ENCODE measurements at places on chromosomes 11 and 22.

- DNase-seq = no peak
These were observed 120.9 kb upstream of the ZC3H12C start for GRCh38 chr11:109972181-109972715.

DNA sequence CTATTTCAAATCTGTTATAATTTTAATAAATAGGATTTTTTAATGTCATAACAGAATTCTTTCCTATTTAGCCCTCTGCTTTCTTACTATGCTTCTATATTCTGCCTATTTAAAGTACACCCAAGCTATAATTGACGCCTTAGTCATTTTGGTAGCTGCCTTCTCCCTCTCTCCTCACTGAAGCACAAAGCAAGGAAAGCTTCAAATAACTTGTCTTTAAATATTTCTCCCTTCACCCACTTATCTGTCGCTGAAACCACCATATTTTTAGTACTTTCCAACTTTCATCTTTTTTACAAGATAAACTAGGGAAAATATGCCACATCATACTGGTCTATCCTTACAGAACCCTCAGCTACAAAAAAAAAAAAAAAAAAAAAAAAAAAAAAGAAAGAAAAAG lies 127.9 kb downstream of the ENTHD1 start:
- no peak for DNase-seq

DNA sequence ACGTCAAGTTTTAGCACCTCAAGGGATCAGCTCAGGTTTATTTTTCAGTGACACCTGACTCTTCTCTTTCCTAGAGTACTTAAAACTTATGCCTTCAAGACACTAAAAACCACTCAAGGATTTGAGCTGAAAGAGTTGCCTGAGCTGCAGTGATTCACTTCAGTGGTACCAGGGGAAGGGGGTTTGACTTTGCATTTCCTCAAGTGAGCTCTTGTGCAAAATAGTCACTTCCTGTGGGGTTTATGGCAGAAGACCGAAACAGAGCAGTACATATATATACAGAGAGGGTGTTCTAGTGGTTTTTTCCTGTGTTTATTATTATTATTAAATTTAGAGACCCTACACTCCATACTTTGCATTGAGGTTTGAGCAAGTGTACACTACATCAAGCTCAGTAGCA lies 60.7 kb downstream of the DBX1 start:
- DNase-seq = no peak

DNA sequence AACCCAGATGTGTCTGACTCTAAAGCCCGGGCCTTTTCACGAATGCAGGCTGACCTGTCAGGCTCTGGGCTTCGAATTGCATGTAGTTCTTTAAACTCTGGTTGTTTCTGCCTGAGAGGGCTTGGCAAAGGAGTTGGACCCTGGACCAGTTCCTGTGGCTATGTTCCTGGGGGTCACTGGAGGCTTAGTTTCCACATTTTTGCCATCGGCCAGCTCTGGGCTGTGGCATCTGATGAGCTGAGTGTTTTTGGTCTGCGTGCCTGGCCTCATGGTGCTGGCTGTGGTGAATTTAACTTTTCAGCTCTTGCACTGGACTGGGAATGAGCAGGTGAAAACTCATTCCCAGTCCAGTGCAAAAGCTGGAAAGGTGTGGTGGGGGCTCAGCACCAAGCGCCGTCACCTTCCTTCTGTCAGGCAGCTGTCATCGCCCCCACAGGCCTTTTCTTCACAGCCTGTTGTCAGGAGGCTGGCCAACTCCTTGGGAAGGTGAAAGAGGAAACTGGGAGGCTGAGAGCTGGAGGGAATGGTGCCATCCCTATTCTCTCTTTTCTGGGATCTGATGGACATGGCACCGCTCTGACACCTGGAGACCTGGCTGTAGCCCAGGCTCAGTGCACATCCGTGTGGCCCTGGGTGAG lies 123.6 kb downstream of the ADAMTS15 start:
- no peak for DNase-seq

DNA sequence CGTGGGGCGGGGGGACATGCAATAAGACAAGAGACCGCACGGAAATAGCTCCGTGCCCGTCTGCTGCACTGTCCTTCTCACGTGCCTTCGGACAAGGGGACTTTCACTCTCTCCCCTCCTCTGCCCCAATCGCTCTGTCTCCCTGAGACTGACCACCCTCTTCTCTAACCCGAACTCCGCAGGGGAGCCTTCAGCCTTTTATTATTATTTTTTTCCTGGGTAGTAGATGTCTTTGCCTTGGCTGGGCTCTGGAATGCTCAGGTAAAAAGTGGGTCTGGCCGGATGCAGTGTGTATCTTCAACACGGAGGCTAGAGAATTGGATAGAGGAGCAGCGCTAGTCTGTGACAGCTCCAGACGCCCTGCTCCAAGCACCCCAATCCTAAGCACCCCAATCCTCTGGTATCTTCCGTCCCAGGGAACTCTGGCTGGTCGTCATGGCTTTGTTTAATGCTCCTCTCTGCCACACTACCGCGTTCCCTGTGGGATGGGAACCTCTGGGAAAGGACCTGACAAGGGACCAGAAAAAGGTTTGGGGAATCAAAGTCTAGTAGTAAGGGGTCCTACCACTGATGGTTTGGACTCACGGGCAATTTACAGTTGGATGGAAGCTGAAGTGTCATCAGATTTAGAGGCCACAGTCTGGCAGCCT lies 25.1 kb upstream of the ROBO3 start:
- no peak for DNase-seq

GRCh38 chr22:45548991-45549761 lies 46.5 kb downstream of the FBLN1 start:
- DNase-seq = no peak

- no peak for DNase-seq
These were observed 635.4 kb downstream of the BRD1 start for GRCh38 chr22:49192180-49192856.

GRCh38 chr11:26743622-26744021 lies 21.8 kb upstream of the SLC5A12 start:
- no peak for DNase-seq

DNA sequence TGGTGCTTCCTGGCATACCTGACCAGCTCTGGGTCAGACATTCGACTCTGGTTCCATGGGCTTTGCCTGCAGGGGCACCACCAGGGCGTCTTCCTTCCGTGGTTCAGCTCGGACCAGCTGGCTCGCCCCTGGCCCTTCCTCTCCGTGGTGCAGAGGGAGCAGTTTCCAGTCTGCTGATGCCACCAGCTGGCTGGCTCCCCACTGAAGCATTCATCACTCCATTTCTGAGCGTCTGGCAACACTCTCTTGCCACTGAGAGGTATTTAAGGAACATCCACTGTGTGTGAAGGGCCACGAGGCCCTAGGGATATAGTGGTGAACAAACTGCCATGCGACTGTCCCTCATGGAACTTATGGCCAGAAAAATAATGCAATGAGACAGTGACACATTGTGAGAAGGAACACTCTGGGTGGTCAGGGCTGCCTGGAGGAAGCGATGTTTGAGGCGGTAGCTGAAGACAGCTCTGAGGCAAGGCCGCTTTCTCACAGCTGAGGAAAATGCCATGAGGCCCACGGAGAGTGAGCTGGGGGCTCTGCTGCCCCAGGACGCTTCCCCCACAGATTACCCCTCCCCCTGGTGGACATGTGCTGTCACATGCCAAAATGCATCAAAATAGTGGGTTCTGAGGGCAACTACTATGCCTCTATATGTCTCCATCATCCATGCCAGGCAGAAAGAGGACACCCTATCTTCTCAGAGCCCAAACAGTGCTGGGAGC lies 44.9 kb upstream of the ARFGAP3 start:
- no peak for DNase-seq

DNA sequence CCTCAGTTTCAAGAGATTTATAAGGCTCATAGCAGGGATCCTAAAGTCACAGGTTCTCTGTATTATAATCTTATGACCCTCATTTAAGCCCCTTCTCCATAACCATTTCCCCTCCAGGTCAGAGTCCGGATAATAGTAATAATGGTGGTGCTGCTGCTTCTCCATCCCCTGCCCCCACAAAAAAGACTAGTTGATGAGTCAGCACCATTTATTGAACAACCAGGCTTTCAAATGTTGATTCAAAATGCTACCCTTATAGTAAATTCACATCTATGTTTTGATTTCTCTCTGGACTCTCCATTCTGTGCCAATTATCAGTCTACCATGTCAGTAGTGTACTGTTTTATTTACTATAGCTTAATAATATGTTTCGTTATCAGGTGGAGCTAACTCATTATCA lies 17.6 kb upstream of the RIC3 start:
- DNase-seq = no peak

DNA sequence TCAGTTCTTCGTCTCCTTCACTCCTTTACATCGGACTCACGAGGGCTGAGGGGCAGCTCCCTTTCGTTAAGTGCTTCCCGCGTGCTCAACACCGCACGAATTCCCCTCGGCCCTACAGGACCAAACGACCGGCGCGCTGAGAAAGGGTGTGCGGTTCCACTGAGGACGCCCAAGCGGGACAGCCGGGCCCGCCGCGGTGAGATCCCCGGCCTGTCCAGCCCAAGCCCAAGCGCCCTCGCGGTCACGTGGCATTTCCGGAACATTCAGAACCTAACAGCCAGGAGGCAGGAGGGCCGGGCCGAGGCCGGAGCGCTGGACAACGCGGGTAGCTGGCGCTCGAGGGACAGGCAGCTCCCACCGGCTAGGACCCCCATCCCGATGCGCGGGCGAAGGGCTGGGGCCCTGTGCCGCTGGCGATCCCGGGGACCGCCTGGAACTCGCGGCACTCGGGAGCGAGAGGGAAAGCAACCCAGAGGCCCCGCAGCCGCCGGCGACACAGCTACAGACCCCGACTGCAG lies 737 bp upstream of the STIP1 start:
- no peak for DNase-seq

GRCh38 chr22:25131198-25131887 lies 68.3 kb upstream of the CRYBB3 start:
- no peak for DNase-seq

GRCh38 chr11:44221456-44221855 lies 88.5 kb downstream of the ALX4 start:
- DNase-seq = no peak

GRCh38 chr22:39408173-39408572 lies 8.6 kb downstream of the TAB1 start:
- DNase-seq = no peak

DNA sequence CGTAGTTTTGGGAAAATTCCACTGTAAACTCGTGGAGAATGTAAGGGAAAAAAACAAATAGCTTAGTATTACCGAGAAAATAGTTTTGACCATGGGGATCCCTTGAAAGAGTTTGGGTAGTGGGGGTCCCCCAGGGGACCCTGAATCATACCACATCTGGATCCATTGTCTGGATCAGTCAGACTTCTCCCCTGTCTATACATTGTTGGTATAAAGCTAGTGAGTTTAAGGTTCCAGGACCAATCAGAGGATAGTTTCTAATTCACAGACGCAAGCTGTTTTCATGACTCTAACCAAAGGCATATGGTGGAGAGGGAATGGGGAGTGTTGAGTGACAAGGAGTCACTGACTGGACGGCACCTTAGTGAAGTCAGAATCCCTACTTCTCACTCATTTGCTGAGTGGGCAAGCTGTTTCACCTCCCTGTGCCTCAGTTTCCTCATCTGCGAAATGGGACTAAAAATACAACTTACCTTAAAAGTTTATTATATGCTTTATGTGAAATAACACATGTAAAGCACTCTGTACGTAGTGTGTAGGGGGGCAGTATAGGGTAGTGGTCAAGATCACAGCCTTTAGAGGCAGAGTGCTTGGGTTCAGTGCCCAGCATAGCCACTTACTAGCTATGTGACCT lies 90.2 kb downstream of the TRAF6 start:
- DNase-seq = no peak

GRCh38 chr11:45578316-45578715 lies 87.1 kb downstream of the CHST1 start:
- DNase-seq = no peak

DNA sequence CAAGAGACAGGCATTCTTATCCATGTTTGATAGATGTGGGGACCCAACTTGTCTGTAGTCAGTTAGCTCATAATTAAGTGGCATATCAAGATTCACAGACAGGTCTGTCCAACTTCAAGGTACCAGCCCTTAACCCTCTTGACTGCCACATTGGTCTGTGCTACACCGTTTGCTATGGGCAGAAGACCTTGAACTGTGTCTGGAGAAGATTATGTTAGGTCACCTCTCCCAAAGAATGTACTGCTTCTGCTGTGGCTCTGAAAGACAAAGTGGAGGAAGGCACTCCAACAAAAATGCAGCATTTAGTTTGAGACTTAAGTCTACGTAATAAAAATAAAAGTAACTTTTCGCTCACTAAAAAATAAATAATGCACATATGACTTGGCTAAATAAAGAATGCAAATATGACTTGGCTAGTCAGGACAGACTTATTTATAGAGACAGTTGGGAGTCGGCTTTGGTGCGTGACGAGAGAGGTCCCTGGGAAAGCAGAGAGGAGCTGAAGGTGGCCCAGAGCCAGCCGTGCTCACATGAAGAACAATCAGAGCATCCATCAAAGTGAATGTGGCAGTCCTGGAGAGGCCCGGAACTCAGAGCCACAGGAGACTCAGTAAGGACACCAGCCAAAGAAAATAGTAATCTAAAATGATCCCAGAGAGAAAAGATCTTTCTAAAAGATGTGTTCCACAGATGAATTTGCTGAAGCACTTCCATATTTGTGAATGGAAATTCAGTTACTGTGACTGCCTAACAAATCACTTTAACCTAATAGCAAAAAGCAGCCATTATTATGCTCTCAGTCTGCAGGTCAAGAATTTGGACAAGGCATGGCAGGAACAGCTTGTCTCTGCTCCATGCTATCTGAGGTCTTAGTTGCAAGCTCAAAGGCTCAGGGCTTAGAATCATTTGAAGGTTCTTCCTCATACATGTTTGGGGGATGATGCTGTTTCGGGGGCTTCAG lies 35.0 kb downstream of the CWC15 start:
- no peak for DNase-seq

GRCh38 chr22:29073618-29074275 lies 912 bp downstream of the KREMEN1 start:
- DNase-seq = no peak

DNA sequence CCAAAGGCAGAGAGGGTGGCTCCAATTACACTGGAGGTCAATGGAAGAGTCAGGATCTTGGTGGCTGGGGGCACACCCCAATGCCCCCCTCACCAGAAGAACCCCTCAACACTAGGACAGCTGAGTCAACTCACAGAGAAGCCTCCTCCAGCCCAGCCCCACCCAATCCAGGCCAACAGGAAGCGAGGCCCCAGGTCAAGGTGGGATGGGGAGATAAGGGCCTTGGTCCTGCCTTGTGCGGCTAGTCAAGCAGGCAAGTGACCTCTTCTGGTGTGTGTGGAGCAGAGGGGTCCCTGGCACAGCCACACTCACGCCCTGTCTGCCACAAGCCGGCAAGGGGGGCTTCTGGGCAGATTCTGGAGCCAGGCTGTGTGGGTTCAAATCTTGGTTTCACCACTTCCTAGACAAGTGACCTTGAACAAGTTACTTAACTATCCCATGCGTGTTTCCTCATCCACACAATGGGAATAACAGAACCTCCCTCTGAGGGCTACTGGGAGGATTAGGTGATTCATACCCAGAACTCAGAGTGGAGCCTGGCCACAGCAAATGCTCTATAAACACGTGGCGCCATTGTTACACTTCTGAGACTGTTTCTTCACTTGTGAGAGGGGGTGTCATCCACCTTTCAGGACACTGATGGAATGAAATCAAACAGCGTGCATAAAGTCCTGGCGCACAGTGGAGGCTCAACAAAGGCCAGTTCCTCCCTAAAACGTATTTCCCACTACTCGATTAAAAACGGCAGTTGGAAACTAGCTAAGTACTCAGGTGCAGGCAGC lies 3.2 kb downstream of the TTLL12 start:
- DNase-seq = no peak

GRCh38 chr11:120529214-120529613 lies 17.7 kb downstream of the GRIK4 start:
- DNase-seq = no peak

GRCh38 chr22:22576244-22576988 lies 17.4 kb upstream of the PRAME start:
- DNase-seq = no peak
